ENCODE measurements at places on chromosomes 16 and 17.
A peak's percentile ranks its signal among the peaks of the same experiment; 100 is the strongest.

- no peak for DNase-seq
Observed at GRCh38 chr17:9331279-9332131, 244.1 kb downstream of the STX8 start.

- DNase-seq: no peak
Observed at GRCh38 chr17:36055921-36056520, 8.1 kb upstream of the CCL18 start.

DNA sequence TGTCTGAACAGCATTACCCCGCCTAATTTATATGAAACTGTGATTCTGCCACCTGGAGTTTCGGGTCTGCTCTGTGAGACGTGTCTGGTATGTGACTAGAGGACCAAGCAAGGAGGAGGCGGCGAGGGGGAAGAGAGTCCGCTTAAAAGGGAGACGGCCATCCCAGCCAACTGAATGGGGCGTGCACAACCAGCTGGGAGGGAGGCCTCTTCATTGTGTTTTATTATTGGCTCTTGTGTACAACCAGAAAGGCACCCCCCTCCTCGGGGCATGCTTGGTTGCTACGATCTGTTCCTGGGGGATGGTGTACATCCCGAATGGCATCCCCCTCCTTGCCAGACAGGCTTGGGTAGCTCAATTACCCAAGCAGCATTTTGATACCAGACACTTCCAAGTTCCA, 384.5 kb upstream of the SALL1 start:
- no peak for DNase-seq

DNA sequence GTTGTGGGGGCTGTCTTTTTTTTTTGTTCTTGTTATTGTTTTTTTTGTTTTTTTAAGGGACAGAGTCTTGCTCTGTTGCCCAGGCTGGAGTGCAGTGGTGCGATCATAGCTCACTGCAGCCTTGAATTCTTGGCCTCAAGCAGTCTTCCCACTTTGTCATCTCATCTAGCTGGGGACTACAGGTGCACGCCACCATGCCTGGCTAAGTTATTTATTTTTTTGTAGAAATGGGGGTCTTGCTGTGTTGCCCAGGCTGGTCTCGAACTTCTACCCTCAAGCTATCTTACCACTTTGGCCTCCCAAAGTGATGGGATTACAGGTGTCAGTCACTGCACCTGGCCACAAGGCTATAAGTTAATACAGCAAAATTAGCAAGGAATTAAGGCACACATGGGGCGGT, 101.7 kb downstream of the ABCC1 start:
- DNase-seq: no peak

GRCh38 chr17:43359469-43360110, 39.2 kb upstream of the ARL4D start:
- no peak for DNase-seq

- DNase-seq: no peak
Observed at GRCh38 chr17:77507111-77507885, 366.5 kb downstream of the SEC14L1 start.

DNA sequence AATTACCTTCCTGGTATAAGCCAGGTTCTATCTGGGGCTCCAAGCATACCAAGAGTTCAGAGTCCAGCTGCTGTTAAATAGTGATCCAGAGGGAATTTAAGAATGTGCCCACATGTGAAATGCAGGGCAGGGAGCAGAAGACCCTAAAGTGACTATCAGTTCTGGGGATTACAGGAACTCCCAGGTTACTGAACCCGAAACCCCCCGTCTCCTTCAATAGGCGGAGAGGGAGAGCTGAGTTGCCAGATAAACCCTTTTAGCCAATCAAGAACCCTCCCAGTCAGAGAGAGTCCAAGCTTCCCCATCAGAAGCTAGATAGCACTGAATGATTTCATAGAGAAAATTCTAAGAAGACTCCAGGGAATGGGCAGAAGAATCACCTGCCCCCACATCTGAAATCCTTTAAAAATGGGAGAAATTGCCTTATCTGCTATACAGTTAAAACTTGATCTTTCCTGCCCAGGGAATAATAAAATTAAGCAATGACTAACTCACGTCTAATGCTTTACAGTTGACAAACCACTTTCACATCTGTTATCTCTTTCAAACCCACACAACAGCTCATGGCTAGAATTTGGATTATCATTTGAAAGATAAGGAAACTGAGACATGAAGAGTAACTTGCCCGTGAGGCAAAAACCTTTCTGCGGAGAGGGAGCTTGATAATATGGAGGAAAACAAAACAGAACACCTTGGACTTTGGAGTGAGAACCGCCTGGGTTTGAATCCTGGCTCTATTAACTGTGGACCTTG, 10.2 kb downstream of the NOG start:
- no peak for DNase-seq

DNA sequence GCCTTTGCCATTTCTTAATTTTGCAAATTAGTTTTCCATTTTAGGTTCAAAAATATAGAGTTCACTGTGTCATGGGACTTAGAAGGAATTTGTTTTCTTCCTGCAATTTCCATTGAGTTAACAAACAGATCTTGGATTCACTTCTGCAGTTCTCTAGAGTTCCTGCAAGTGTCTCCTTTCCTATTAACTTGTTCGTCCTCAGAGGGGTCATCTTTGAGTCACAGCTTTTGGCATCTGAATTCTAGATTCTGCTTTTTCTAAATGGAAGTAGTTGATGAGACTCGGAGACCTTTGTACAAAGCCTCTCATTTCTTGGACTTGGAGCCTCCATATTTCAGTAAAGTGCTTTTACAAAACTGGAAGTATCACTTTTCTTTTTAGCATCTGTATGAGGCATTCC, 323.3 kb downstream of the BCAS3 start:
- peak; percentile 31 for DNase-seq

- no peak for DNase-seq
Observed at GRCh38 chr16:70767377-70768202, 33.4 kb downstream of the VAC14 start.

GRCh38 chr17:17089796-17090641, 47.8 kb downstream of the MPRIP start:
- no peak for DNase-seq

- no peak for DNase-seq
Observed at GRCh38 chr16:49461517-49461951, 87.9 kb downstream of the C16orf78 start.

DNA sequence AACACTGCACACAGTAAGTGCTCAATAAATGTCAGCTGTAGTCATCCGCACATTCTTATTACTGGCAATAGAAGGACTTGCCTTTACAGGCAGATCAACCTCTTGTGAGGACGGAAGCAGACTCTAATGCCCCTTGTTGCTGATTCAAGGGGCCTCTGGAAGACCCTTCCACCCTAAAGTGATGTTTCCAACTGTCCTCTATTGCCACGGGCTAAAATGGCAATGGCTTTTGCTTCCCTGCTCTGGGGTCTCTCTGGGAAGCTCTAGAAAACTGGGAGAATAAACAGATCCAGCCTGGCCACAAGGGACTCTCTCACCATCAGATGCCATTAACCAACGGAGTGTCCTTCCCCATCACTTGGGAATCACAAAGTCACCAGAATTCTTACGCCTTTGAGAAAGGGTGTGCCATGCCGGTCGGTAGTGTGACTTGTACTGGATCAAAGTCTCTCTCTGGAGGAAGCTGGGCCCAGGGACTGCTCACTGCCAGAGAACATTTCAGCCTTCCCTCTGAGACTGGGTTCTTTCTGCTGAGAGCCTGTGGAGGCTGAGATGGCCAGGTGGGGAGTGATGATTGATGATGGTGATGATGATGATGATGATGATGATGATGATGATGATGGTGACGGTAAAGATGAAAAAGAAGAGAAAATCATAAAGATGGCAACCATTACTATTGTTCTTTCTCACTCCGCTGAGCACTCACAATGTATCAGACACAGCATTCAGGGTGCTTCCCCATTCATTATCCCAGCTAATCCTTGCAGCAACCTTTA, 146.8 kb downstream of the CYLD start:
- DNase-seq: no peak

GRCh38 chr16:13029786-13030185, 128.4 kb downstream of the SHISA9 start:
- DNase-seq: no peak

GRCh38 chr17:19943026-19943425, 34.6 kb downstream of the AKAP10 start:
- no peak for DNase-seq
